ENCODE measurements at places on chromosomes 16 and 17.
A peak's percentile ranks its signal among the peaks of the same experiment; 100 is the strongest.

GRCh38 chr17:38741921-38742410 lies 6.2 kb downstream of the PCGF2 start:
- DNase-seq, result no peak

- no peak for DNase-seq
Measured at GRCh38 chr17:18038149-18038850, 668 bp downstream of the ATPAF2 start.

DNA sequence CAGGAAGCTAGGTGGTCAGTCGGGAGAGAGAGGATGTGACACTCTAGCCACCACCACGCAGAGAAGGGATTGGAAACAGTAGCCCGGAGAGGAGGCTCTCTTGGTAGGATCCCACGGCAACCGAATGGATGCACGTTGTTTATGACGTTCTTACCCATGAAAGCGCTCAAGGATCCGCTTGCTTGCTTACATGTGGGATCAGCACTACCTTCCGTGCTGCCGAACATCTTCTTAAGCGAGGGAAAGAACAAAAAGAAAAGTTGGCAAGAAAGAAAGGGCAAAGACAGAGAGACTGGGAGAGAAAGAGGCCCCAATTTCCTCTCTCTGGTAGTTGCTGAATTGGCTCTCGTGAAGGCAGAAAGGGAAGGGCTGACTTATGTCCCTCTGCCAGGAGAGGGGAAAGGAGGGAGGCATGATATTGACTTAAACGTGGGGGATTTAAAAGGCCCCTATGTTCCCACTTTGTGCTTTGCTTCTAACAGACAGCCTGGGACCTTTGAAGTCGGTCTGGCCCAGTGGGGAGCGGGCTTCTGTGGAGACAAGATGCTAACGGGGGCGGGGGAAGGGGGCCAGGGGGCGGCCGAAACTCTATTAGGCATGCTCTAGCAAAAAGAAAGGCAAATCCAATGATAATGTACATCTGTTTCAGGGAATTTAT lies 35.4 kb downstream of the SNX20 start:
- DNase-seq, result no peak

DNA sequence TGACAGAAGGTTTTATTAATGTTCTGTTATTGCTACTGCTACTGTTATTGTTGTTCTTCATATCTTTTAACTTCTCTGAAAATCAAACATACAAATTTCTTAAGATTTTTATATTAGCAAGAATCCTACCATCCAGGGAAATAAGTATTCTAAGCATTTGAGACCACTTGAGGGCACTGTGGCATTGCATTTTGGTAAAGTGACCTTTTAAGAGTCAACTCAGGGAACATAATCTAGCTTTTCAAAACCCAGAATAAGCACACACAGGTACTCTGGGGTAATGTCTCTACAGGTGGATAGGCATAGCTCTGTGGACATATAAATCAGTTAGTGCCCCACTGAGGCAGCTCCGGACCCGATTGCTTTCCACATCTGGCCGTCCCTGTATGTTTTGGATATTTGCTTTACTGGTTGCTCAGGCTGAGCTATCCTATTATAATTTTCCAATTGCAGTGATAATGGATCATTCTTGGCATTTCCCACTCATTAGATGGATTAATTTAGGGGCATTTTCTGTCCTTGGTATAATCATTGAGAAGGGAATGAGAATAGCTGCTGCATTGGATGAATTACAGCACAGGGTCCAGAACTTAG lies 1425.1 kb upstream of the CDH8 start:
- no peak for DNase-seq

GRCh38 chr16:87540897-87541146 lies 48.0 kb upstream of the ZCCHC14 start:
- DNase-seq, result no peak

DNA sequence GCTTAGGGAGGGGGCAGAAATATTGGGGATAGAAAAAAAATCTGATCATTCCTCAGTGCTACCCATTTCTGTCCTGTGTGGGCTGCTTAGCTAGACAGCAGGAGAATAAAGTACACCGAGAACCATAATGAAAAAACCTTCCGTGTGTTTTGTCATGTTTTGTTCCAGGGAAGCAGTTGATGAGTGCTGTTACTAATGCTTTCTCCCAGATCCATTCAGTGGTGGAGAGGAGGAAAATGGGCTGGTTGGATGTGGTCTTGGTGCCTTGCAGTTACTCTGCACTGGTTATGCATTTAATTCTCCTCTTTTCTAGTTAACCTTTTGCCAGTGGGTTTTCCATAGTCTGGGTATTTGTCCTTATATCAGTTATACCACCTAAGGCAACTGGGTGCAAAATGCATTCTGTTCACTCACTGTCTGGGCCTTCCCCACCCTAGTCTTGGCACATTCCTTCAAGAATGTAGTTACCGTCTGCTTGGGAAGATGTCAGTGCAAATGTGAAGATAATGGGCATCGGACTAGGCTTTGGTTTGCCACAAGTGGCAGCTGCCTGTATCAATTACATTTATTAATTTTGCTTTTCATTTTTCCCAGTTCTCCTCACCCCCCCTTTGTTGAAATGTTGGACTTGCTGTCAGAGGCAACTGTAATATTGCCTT lies 9.3 kb upstream of the TBKBP1 start:
- no peak for DNase-seq

GRCh38 chr17:6255322-6255721 lies 179.6 kb downstream of the AIPL1 start:
- DNase-seq, result no peak

GRCh38 chr17:35372846-35373533 lies 431 bp downstream of the SLFN11 start:
- DNase-seq, result no peak

- no peak for DNase-seq
Measured at GRCh38 chr17:45432405-45433158, at the start of gene ARHGAP27. TSS of gene ARHGAP27 (minus strand) at chr17:45432870. CDS start at chr17:45430279, 2,591 bp downstream.

DNA sequence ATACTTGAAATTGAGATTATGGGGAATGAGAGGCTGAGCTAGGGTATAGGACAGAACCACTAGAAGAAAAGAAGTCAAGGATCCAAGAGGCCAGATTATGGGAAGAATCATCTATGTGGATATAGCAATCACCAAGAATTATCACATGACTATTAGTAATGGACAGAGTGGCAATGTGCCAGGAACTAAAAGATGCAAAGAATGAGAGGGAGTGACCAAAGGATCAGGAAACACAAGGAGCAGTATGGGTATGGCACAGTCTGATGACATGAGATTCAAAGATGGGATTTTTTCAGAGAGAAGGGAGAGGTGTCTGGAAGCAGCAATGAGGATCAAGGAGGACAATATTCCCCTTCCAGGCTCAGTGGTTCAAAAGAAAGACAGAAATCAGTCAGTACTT lies 212.2 kb downstream of the AATF start:
- no peak for DNase-seq

DNA sequence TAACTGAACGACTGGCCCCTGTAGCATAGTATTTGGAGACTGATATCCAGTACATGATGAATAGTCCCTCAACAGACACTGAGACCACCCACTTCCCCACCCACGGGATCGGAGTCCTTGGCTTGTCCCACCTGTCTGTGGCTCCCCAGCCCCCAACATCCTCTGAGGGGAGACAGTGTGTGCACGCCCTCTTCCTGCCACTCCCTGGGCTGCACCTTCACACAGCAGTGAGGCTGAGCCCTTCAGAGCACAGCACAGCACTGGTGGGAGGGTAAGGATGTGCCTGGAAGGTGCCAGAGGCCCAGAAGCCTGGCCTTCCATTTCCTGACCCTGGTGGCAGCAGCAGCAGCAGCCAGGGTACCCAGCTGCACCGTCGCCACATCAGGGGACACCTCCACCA lies 11.0 kb downstream of the DNASE1 start:
- no peak for DNase-seq

DNA sequence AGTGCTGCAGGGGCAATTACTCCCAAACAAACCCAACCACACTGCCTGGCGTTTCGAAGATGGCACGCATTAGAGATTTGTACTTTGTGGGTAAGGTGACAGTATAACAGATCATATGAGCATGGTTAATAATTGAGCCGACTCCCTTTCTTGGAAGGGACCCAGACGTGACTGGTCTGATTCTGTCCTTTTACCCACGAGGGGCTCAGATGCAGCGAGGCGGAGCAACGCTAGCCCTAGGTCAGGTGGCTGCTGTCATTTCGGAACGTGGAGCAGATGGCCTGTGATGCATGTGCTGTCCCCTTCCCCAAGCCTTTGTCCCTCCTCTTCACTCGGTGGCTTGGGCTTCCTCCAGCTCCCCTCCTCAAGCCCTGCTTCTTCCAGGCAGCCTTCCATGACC lies 84.2 kb downstream of the SNX29 start:
- no peak for DNase-seq

- DNase-seq, result no peak
Measured at GRCh38 chr17:15232517-15232915, 32.6 kb downstream of the PMP22 start.

- DNase-seq, result no peak
Measured at GRCh38 chr16:84282533-84282932, 12.1 kb upstream of the WFDC1 start.

- peak; percentile 71 for DNase-seq
Measured at GRCh38 chr17:45907750-45908395, 13.5 kb downstream of the MAPT start.

GRCh38 chr17:28392491-28392890 lies 13.5 kb downstream of the SLC46A1 start:
- no peak for DNase-seq

DNA sequence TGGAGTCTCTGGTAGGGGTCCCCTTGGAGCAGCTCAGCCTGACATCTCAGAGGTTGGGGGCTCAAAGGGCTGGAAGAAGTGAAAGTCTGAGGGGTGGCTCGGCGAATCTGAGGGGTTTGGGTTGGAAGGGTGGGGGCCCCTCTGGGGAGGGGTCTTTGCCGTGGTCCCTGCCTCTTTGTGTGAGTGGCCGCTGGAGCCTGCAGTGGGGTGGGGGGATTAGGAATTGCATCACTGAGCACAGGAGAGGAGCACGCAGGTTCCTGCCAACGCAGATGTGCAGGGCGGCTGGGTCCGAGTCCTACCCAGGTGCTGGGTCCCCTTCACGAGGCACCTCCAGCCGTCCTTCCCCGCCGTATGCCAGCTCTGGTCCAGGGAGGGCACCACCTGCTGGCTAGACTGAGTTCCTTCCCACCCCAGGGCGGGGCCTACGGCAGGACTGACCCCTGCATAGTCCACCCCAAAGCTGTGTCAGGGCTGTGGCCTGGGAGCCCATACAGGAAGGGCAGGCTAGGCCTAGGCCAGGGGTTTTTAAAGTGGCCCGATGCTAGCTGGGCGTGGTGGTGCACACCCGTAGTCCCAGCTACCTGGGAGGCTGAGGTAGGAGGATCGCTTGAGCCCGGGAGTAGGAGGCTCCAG lies 9.9 kb downstream of the FMNL1 start:
- DNase-seq, result no peak

DNA sequence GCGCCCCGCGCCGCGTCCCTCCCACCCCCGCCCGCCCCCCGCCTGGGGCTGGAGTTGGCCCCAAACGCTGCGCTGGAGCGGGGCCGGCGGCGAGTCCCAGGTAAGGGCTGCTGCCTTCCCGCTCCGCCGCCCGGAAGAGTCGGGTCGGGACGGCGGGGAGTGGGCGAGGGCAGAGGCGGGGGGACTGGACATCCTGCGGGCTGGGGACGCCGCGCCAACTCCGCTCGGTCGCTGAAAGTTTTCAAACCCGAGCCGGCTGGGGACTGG lies 469 bp downstream of the GPRC5C start:
- DNase-seq, result no peak

DNA sequence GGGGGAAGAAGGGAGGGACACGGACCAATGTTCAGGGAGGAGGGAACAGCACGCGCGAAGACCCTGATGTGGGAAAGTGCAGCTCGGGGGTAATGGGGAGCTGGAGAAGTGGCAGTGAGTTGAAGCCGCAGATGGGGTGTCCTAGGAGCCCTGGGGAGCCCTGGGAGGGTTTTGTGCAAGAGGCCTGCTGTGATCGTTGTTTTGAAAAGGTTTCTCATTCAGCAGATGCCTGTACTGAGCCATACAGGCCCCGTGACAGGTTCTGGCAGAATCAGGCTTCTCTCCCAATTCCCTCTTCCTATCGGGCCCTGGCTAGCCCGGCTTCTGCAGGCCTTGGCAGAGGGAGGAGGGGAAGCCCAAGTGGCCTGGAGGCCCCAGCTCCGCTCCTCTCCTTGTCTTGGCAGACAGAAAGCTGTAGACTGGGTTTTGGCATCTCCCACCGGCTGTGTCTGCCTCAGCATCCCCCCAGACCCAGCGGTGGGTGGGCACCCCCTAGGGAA lies 38.4 kb upstream of the EMP2 start:
- no peak for DNase-seq

- DNase-seq, result no peak
Measured at GRCh38 chr16:81421536-81421935, 23.1 kb upstream of the CMIP start.

DNA sequence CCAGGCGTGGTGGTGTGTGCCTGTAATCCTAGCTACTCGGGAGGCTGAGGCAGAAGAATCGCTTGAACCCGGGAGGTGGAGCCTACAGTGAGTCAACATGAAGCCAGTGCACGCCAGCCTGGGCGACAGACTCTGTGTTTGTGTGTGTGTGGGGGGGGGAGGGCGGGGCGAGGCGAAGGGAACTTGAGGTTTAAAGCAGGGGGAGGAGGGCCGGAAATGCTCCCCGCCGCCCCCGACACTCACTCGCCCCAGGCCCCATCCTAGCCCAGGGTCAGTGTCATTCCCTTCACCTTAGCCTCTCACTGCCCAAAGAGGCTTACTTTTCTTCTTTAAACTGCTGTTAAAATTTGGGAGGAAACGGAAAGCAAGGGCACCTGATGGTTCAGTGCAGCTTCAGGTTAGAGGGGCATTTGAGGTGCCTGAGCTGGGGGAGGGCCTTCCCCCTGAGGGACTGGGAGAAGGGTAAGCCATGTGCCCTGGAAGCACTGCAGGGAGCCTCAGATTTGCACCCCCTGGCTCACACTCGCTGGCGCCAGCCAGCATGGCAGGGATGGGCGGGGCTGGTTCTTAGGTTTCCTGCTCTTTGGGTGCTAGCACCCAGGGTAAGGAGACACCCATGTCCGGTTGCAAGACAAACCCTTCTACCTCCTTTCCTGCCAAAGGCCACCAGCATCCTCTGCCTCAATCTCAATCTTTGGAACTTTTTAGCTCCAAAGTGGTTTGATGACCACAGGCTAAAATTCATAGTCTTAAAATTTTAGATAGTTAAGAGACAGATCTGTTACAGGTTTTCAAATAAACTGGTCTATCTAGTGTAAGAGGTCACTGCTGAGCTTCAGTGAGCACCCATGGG lies 2.2 kb upstream of the LIMD2 start:
- DNase-seq, result no peak
